Glomerular endothelial cell (primary cell): ENCODE measurements at places on chromosomes 12 and 14.

GRCh38 chr12:3282384-3282670 lies 205.1 kb downstream of the TSPAN9 start:
- DNase-seq, result no peak

GRCh38 chr12:42166501-42166900 lies 21.8 kb upstream of the GXYLT1 start:
- no peak for DNase-seq

- DNase-seq, result no peak
Measured at GRCh38 chr12:68291396-68292036, 38.1 kb upstream of the IL22 start.

GRCh38 chr12:47360093-47360480 lies 280.3 kb upstream of the AMIGO2 start:
- DNase-seq, result no peak
